Vagina (tissue), 2 donors: ENCODE measurements at places on chromosomes 4 and X. TPM values are rescaled to one million over a fixed set of nuclear protein-coding genes. Genes with fewer than 3 reads are reported as not detected.

Gene HAUS3
- 9.6 TPM for total RNA-seq

DNA sequence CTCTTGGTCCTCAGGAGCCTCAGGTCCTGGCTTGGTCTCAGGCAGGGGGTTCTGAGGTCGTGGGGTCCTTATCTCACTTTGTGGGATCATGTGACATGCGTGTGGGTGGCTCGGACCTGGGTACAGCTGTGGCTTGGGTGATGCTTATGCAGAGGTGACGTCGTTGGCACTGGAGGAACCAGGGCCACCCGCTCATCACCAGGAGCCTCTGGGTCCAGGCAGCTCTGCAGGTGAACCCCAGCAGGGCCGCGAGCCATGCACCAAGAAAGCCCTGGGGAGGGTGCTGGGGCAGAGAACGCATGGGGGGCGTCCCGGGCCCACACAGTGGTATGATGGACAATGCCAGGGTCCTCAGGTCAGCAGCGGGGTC is 8.7 kb downstream of the ATP5ME start:
- DNase-seq = no peak
- no peak overlapping the region for H3K27ac ChIP-seq
- peaks cover 17% of the 10 kb centered on the region for H3K4me1 ChIP-seq
- no peak overlapping the region for H3K4me3 ChIP-seq
- H3K36me3 ChIP-seq = no peaks in the 10 kb centered on the region

Gene MAGEA9B
- not detected for total RNA-seq

GRCh38 chr4:2333356-2333841 is 71.5 kb upstream of the MXD4 start:
- no peak overlapping the region for H3K4me3 ChIP-seq
- H3K27me3 ChIP-seq = no peaks in the 10 kb centered on the region

DNA sequence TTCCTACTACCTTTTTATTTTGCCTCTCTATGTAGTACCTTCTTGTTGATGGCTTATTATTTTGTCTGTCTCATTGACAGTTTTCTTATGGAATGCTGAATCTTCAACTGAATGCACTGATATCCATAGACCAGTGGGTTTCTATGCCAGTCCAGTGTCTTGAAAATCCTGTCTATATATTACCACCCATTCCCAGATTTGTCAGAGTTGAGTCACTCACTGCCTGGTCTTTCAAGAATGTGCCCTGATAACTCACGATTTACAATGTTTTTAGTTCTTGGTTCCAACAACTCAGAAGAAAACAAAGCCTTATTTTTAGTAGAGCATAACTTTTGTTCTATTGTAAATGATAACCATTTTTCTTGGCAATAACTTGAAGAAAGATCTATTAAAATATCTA is 606.0 kb upstream of the PITX2 start:
- H3K27me3 ChIP-seq = no peaks in the 10 kb centered on the region
- no peak for DNase-seq
- no peaks in the 10 kb centered on the region for H3K36me3 ChIP-seq
- no peak overlapping the region for H3K27ac ChIP-seq

- H3K27ac ChIP-seq = no peak overlapping the region
- no peak for DNase-seq
- no peaks in the 10 kb centered on the region for H3K36me3 ChIP-seq
Observed at GRCh38 chrX:48487362-48487798, 11.4 kb downstream of the FTSJ1 start.
